CD14-positive monocyte (primary cell): ENCODE measurements at places on chromosomes 7 and 10.

- H3K4me3 ChIP-seq = no peak overlapping the region
- H3K27ac ChIP-seq = no peak overlapping the region
- H3K27me3 ChIP-seq = no peaks in the 10 kb centered on the region
- no peaks in the 10 kb centered on the region for H3K4me1 ChIP-seq
- H3K36me3 ChIP-seq = no peaks in the 10 kb centered on the region
Measured at GRCh38 chr10:129345763-129346162, 121.3 kb upstream of the MGMT start.

- DNase-seq = no peak
- no peak overlapping the region for H3K27ac ChIP-seq
- H3K4me3 ChIP-seq = peak overlapping the region; percentile 98
- H3K4me1 ChIP-seq = peaks cover 23% of the 10 kb centered on the region
- H3K27me3 ChIP-seq = no peaks in the 10 kb centered on the region
- H3K36me3 ChIP-seq = no peaks in the 10 kb centered on the region
Measured at GRCh38 chr10:72276421-72277339, 3.0 kb downstream of the DDIT4 start.

DNA sequence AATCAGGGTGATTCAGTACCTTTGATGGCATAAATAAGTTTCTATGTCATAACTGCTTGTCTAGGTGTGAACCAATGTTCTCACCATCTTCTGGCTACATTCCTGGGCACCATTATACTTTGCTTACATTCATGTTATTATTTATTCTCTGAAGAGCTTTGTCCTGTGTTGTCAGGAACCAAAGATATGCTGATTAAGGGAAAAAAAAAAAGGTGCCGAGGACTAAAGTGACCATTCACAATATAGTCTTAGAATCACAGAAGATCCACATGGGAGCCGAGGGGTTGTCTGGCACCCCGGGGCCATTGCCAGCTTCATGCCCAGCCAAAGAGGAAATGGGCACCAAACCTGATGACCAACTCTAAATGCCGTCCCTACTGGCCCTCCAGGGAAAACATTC is 329.2 kb upstream of the NFE2L3 start:
- peaks cover 2% of the 10 kb centered on the region for H3K27me3 ChIP-seq
- no peaks in the 10 kb centered on the region for H3K36me3 ChIP-seq

DNA sequence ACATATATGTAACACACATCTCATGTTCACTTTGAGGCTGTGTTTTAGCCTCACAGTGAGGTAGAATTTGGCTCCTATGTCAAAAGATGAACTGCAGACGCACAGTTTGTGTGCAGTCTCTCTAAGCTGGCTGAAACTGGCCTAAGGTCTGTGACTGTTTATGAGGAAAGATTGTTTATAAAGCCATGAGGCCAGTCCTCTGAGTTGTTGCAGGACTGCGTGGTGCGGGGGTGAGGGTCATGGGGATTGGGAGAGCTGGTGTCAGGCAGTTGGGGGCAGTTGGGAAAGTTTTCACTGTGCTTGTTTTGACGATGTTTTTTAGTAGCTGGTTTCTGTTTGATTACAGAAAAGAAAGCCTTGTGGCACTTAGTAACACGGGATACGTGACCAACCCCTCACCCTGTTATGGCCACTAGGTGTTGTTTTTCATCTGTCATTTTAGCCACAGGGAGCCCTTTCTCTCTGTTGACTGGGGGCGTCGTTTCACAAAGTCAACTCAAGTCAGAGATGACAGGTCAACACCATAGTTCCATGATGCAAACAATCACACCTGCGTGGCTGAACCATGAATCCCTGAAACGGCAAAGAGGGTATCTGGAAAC is 310.9 kb downstream of the CCDC3 start:
- H3K4me1 ChIP-seq = no peaks in the 10 kb centered on the region
- H3K4me3 ChIP-seq = no peak overlapping the region
- no peak for DNase-seq
- no peaks in the 10 kb centered on the region for H3K27me3 ChIP-seq

- peaks cover 24% of the 10 kb centered on the region for H3K4me1 ChIP-seq
- H3K4me3 ChIP-seq = no peak overlapping the region
- no peak for DNase-seq
- H3K36me3 ChIP-seq = no peaks in the 10 kb centered on the region
- no peaks in the 10 kb centered on the region for H3K27me3 ChIP-seq
- H3K27ac ChIP-seq = no peak overlapping the region
Measured at GRCh38 chr7:106312906-106313305, 28.1 kb upstream of the NAMPT start.

DNA sequence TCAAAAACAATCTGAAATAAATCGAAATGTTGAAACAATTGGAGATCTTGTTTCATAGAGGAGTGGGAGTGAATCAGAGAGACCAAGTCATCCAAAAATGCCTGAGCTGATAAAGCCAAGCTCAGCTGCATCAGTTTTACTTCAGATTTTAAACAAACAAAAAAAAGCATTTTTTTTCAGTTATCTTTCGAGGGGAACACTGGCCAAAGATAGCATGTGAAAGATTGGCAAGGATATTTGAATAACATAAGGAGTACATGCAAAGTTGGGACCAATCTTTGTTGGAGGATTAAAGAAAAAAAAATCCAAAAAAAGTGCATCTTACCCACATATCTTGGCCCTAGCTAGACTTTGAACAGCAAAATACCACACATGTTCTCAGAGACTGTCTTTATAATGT is 47.2 kb downstream of the RHOBTB1 start:
- no peak for DNase-seq
- no peak overlapping the region for H3K27ac ChIP-seq
- no peaks in the 10 kb centered on the region for H3K36me3 ChIP-seq
- no peaks in the 10 kb centered on the region for H3K4me1 ChIP-seq
- no peaks in the 10 kb centered on the region for H3K27me3 ChIP-seq

- no peak overlapping the region for H3K27ac ChIP-seq
- H3K27me3 ChIP-seq = no peaks in the 10 kb centered on the region
- DNase-seq = no peak
- no peaks in the 10 kb centered on the region for H3K4me1 ChIP-seq
- H3K4me3 ChIP-seq = no peak overlapping the region
Measured at GRCh38 chr7:116436305-116436826, 63.2 kb upstream of the CAV2 start.

- H3K36me3 ChIP-seq = no peaks in the 10 kb centered on the region
- no peaks in the 10 kb centered on the region for H3K4me1 ChIP-seq
- no peak overlapping the region for H3K27ac ChIP-seq
- DNase-seq = no peak
Measured at GRCh38 chr7:108331971-108332370, 124.3 kb downstream of the NRCAM start.

GRCh38 chr7:137669706-137670105 is 177.1 kb downstream of the DGKI start:
- H3K4me3 ChIP-seq = no peak overlapping the region
- DNase-seq = no peak
- no peaks in the 10 kb centered on the region for H3K4me1 ChIP-seq

DNA sequence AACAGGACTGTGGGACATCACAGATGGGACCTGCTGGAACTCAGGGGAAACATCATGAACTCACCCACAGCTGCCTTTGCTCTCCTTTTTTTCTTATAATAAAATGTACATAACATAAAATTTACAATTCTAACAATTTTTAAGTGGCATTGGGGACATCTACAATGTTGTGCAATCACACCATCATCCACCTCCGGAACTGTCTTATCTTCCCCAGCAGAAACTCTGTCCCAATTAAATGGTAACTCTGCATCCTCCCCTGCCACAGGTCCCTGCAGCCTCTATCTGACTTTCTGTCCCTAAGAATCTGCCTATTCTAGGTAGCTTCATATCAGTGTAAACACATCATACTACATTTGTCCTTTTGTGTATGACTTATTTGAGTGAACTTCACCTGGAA is 19.4 kb upstream of the TMEM72 start:
- H3K27ac ChIP-seq = no peak overlapping the region
- H3K4me3 ChIP-seq = no peak overlapping the region
- H3K4me1 ChIP-seq = no peaks in the 10 kb centered on the region
- no peak for DNase-seq
- H3K36me3 ChIP-seq = no peaks in the 10 kb centered on the region
